ENCODE measurements at places on chromosomes 2 and 18. TPM values are rescaled to one million over a fixed set of nuclear protein-coding genes. Genes with fewer than 3 reads are reported as not detected.

MFSD2B gene
- 0.14 TPM for total RNA-seq

EIF2AK2 gene
- 17.5 TPM for total RNA-seq

RNF125 gene
- total RNA-seq: 0.32 TPM

POTEJ gene
- not detected for total RNA-seq

IL36A gene
- total RNA-seq: not detected

NPPC gene
- total RNA-seq: 0.21 TPM

UGT1A5 gene
- total RNA-seq: not detected

ATOH8 gene
- total RNA-seq: 5.3 TPM

ZBTB7C gene
- total RNA-seq: 0.02 TPM

CNTNAP5 gene
- not detected for total RNA-seq

C2orf92 gene
- total RNA-seq: 1.1 TPM

FAM168B gene
- total RNA-seq: 79.7 TPM

ELMOD3 gene
- total RNA-seq: 12.7 TPM

FAM110C gene
- total RNA-seq: 0.09 TPM

DRC1 gene
- 0.31 TPM for total RNA-seq

DIPK1C gene
- not detected for total RNA-seq

TUBB8B gene
- total RNA-seq: not detected

SKOR2 gene
- total RNA-seq: not detected

OBSL1 gene
- total RNA-seq: 20.4 TPM

RIT2 gene
- total RNA-seq: not detected

ANKRD62 gene
- not detected for total RNA-seq

CAPN10 gene
- 15.9 TPM for total RNA-seq

PJVK gene
- 1.3 TPM for total RNA-seq

POTEE gene
- 0.03 TPM for total RNA-seq

ACTR2 gene
- 176 TPM for total RNA-seq

DQX1 gene
- total RNA-seq: 0.16 TPM

INPP5D gene
- 0.29 TPM for total RNA-seq

EPB41L3 gene
- 0.31 TPM for total RNA-seq

C2orf69 gene
- 7.0 TPM for total RNA-seq

DLGAP1 gene
- total RNA-seq: 0.01 TPM

HRH4 gene
- not detected for total RNA-seq

ELOA2 gene
- not detected for total RNA-seq

IL1RN gene
- 0.46 TPM for total RNA-seq

STARD6 gene
- total RNA-seq: not detected

FAM237A gene
- total RNA-seq: not detected

ACMSD gene
- total RNA-seq: not detected

ZNF396 gene
- total RNA-seq: 0.90 TPM

GRB14 gene
- 6.5 TPM for total RNA-seq

MC4R gene
- total RNA-seq: not detected

SLC40A1 gene
- 3.4 TPM for total RNA-seq

SALL3 gene
- total RNA-seq: not detected

MC2R gene
- not detected for total RNA-seq

OSGEPL1 gene
- 4.7 TPM for total RNA-seq

TM4SF20 gene
- total RNA-seq: 6.6 TPM
